Left colon (tissue), 2 donors: ENCODE measurements at places on chromosomes 16 and 17. TPM values are rescaled to one million over a fixed set of nuclear protein-coding genes. Genes with fewer than 3 reads are reported as not detected.

DNA sequence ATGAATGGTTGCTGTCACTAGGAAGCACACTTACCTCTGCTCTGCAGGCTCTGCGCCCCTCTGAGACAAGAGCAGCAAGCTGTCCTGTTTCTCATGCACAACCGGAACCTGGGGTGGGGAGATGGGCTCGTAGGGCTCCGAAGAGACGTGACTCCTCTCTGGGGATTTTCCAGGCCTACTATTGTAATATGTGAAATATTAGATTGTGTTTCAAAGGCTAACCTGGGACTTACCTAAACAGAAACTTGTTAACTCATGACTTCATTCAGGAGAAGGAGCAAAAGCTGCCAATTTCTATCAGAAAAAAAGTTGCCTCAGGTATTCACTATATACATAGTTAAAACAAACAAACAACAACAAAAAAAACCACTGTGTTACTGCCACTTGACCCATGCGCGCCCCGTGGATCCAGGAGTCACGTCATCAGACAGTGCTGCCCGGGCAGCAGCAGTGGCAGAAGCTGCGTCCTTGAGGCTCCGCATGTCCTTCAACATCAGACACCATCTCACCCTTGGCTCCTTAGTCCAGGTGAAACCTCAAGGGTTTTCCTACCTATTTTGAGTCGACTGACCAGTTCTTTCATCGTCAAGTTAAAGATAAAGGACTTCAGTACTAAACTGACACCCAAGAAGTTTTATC lies 49.3 kb downstream of the TTC19 start:
- no peak for DNase-seq

DNA sequence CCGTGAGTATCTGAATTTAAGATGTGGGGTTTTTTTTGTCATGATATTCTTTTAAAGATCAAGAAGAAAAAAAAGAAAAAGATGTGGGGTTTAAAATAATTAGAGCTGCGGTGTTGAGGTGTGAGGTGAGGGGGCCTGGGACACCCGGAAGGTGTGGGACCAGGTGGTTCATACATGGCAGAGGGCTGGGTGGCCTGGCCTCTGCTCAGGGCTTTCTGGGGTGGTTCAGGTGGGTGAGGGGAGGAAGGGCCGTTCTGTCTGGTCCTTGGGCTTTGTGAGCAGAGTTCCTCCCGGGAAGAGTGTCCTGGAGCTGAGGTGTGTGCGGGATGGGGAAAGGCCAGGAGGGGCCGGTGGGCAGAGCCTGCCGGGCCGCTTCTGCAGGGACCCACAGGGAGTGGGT lies 5.0 kb downstream of the PRSS27 start:
- DNase-seq = no peak

Gene CAPN15
- 98.8 TPM for total RNA-seq

- DNase-seq = peak; percentile 89
Observed at GRCh38 chr16:67546761-67547422, 15.4 kb upstream of the CTCF start.
